Left lobe of liver (tissue), 2 donors: ENCODE measurements at places on chromosomes 5 and 9. TPM values are rescaled to one million over a fixed set of nuclear protein-coding genes. Genes with fewer than 3 reads are reported as not detected.

Gene SPATA31D1
- total RNA-seq = not detected

Gene PFN3
- total RNA-seq = not detected

Gene PPIP5K2
- total RNA-seq = 24.0 TPM

Gene DNM1
- total RNA-seq = 3.7 TPM

Gene UBE2QL1
- 0.38 TPM for total RNA-seq
